ENCODE measurements at places on chromosomes 7 and 10.

- no peak for DNase-seq
These were observed 32.9 kb downstream of the TACC2 start for GRCh38 chr10:122021828-122022227.

DNA sequence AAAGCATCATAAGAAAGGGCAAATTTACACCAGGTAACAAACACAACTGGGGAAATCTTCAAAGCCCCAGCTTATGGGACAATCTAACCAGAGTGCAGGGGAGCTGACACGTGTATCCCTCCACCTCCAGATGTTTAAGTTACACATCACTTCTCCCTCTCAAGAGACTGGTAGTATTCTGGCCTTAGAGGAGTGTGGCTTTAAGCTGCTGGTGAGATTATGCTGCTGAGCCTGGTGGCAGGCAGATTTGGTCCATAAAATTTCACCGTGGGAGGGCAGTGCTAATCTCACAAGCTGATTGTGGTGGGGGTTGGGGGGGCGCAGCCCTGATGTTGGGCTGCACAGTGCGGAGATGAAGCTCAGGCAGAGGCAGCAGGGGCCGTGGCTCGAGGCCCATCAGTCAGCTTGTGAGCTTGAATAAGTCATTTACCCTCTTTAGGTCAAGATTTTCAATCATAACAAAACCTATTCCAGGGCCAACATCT lies 431.0 kb upstream of the GALNT17 start:
- no peak for DNase-seq

GRCh38 chr10:10332786-10333185 lies 684.9 kb upstream of the CELF2 start:
- no peak for DNase-seq

DNA sequence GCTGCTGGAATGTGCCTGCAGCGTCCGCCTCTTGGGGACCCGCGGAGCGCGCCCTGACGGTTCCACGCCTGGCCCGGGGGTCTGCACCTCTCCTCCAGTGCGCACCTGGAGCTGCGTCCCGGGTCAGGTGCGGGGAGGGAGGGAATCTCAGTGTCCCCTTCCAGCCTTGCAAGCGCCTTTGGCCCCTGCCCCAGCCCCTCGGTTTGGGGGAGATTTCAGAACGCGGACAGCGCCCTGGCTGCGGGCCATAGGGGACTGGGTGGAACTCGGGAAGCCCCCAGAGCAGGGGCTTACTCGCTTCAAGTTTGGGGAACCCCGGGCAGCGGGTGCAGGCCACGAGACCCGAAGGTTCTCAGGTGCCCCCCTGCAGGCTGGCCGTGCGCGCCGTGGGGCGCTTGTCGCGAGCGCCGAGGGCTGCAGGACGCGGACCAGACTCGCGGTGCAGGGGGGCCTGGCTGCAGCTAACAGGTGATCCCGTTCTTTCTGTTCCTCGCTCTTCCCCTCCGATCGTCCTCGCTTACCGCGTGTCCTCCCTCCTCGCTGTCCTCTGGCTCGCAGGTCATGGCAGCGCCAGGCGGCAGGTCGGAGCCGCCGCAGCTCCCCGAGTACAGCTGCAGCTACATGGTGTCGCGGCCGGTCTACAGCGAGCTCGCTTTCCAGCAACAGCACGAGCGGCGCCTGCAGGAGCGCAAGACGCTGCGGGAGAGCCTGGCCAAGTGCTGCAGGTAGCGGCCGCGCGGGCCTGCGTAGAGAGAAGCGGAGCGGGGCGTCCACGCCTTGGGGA lies 645 bp downstream of the SLC26A4 start:
- DNase-seq = no peak

DNA sequence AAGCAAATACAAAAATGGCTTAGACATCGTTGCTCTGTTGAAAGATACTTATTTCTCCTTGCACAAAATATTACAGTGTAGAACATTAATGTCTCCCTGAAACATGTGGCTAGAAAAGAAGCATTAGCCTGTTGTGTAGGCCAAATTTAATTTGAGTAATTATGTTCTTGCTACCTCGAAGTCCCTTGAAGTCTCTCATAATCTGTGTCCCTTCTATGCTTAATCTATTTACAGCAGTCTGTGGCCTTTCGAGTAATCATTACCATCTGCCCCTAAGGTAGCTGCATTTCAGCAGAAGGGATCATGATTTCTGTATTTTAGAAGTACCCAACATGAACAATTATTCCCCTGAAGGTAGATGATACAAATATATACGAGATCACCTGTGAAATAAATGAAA lies 615.2 kb downstream of the GRM8 start:
- DNase-seq = no peak

DNA sequence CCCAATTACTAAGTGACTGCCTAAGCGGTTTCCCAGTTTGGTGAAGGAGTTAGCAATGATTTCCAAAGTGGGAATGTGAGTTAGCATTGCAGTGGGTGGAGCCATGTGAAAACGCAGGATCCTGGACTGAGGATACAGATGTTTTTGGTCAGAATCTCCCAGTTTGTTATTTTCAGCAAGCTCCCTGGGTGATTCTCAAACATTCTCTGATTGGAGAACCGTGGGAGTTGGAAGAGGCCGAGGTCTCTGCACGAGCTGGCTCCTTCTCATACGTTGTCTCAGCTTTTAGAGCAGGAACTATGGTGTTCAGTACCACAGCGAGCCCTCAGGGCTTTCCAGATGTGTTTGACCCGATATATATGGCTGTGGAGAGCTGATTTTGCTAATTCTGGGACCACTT lies 396.5 kb upstream of the NPVF start:
- no peak for DNase-seq

DNA sequence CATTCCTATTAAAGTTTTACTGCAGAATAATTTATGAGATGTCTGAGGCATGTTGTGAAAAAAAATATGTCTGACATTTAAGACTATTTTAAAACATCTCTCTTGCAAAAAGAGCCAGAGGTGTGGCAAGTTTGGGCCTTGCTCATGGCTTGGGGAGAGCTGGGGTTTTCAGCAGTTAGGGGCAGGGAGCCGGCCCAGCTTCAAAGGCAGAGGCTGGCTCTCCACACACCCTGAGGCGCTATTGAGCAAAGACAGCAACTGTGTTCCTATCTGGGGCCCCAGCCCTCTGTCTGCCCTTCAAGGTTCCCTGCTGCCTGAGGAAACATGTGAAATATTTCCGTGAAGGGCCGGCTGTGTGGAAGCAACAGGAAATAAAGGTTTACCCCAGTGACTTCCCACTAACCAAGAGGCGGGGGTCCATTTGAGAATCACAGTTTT lies 94.0 kb downstream of the SORBS1 start:
- DNase-seq = no peak

GRCh38 chr10:62719061-62719460 lies 85.5 kb upstream of the ADO start:
- DNase-seq = no peak

DNA sequence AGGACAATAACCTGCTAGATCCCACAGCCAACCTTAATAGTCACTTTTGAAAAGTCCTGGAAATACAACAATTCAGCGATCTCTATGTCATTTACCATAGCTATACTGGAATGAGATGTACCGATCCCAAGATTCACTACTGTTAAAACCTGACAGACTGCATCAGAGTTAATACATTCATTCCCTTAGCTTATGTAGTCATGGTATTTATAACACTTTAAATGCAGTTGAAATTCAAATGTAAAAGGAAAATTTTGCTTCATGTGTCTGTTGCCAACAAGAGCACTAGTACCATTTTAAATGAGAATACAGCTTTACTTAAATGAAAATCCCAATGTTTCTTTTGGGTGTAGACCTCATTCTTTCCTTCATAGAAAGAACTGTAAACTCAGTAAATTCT lies 11.1 kb upstream of the GGCT start:
- no peak for DNase-seq

GRCh38 chr7:104980841-104981671 lies 32.9 kb upstream of the KMT2E start:
- DNase-seq = peak; percentile 36

DNA sequence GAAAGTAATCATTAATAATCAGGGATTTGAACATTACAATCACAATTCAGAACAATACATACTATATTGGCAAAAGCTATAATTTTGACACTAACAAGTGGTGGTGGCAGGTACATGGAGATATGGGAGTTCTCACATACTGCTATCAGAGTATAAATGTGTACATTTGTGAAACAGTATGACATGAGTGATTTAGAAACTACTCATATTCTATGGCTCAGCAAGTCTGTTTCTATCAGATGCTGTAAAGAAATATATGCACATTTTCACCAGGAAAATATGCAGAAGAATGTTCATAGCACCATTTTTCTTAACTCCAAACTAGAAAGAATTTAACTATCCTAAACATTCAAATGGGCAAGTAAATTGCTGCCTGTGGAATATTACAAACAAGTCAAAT lies 620.0 kb downstream of the SH2D4B start:
- no peak for DNase-seq

DNA sequence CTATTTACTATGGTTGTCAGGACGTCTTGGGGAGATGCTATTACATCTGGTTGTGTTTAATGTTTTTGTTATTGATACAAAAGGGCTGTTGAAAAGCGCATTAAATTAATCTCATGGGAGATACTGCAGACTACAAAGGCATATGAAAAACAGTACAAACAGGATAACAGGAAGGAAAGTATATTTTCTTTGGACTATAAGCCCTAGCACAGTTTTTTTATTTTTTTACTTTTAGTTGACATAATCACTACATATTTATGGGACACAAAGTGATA lies 341.3 kb downstream of the ARL4A start:
- no peak for DNase-seq

GRCh38 chr10:17712717-17713471 lies 39.1 kb upstream of the TMEM236 start:
- no peak for DNase-seq

DNA sequence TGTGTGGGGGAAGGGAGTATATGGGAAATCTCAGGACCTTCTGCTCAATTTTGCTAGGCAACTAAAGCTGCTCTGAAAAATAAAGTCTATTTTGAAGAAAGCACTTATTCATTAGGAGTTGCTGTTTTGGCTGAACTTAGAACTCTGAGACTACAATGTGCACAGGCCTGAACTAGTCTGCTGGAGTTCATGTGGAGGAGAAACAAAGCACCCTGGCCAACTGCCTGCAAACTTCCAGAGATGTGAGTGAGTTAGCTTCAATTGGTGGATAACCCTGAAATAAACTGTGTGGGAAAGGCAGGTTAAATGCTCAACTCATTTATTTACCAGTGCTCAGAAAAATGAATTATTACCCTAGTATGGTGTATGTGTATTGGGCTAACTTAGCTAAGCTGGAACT lies 17.3 kb upstream of the FAM241B start:
- DNase-seq = no peak

DNA sequence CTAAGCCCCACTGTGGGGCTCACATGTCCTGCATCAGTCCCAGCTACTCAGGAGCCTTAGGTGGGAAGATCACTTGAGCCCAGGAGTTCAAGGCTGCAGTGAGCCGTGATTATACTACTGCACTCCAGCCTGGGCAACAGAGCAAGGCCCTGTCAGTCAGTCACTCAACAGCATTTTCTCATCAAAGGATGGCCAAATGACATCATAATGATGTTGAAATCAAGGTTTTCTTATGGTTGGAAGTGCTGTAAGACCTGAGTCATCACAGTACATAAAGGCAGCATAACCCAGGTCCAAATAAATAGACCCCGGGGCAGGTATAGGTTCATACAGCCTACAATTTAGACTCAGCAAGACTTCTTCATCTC lies 341.1 kb downstream of the PARD3 start:
- DNase-seq = no peak

- no peak for DNase-seq
These were observed 181.3 kb downstream of the PTPRN2 start for GRCh38 chr7:158406364-158406763.

DNA sequence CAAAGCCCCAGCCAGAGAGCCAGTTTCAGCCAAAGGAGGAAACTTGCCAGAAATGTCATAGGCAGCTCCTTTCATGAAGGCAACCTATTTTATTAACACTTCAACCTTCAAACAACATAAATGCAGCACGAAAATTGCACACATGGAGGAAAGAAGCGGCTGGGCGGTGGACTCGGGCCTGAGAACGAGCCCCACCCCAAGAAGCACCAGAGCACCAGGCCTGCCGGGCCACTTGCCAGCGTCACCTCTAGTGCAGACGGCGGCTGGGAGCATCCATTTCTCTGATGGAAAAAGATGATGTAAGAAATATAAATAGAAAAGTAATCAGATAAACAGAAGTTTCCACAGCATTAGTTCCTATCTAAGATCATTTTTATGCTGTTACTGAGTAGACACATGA lies 100.0 kb downstream of the TCERG1L start:
- no peak for DNase-seq

- DNase-seq = no peak
These were observed 96.5 kb downstream of the IPMK start for GRCh38 chr10:58171146-58171545.

DNA sequence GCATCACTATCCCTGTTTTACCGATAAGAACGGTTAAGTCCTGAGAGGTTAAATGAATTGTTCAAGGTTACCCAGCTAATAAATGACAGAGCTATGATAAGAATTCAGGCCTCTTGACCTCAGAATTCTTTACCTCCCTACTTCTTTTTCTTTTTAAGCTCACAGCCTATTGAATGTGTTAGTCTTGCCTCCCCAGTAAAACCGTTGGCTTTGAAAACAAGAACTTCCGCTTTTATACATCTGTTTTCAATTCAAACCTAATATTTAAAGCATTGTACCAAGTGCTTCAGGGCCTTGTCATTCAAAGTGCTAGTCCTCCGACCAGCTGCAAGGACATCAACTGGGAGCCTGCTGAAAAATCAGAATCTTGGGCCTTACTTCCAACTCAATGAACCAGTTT lies 15.6 kb downstream of the SEC31B start:
- DNase-seq = no peak

- DNase-seq = no peak
These were observed 64.8 kb downstream of the CD36 start for GRCh38 chr7:80703272-80703671.

DNA sequence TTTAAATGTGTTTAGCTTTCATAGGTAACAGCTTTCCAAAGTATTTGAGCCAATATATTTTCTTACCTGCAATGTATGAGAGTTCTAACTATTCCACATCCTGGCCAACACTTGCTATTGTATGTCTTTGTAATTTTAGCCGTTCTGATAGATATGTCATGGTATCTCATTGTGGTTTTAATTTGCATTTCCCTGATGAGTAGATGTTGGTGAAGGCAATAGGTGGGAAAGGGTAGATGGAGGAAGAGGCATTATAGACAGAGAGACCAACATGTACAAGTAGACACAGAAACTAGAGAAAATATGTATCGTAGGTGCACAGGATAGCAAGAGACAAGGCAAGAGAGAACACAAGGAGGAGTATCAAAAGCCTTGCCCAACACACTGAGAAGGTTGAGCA lies 54.8 kb upstream of the CCDC71L start:
- no peak for DNase-seq

GRCh38 chr7:135817583-135817982 lies 69.0 kb upstream of the FAM180A start:
- no peak for DNase-seq
